NCI-H82 (cell line): ENCODE measurements at places on chromosomes 16 and 17.
A peak's percentile ranks its signal among the peaks of the same experiment; 100 is the strongest.

- no peak for DNase-seq
Measured at GRCh38 chr17:82334204-82334621, 647 bp upstream of the SECTM1 start.

DNA sequence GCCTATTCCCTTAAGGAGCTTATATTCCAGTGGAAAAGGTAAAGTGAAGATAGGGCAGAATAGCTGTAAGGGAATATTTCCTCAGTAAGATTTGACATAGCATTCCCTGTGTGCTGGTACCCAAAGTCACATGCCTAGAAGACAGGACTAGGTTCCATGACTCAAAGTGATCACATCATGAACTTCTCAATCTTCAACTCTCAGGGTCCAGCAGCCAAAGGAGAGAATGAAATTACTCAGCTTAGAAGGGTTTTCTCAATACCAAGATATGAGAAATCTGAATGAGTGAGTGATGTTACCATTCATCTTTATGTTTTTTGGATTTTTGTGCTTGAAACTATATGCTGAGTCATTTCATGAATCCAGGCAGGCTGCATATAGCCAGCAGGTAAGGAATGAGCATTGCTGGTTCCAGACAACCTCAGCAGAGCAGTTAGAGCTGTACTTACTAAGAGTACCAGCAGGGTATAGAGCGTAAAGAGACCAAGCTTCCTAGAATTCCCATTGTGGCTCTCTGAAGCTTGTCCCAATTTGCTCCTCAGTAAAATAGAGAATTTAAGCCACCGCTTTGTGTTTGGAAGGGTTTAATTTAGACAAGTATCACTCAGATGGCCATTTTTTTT lies 91.1 kb downstream of the ANKFN1 start:
- peak; percentile 3 for DNase-seq

- no peak for DNase-seq
Measured at GRCh38 chr16:4869147-4869805, 22.0 kb downstream of the UBN1 start.

DNA sequence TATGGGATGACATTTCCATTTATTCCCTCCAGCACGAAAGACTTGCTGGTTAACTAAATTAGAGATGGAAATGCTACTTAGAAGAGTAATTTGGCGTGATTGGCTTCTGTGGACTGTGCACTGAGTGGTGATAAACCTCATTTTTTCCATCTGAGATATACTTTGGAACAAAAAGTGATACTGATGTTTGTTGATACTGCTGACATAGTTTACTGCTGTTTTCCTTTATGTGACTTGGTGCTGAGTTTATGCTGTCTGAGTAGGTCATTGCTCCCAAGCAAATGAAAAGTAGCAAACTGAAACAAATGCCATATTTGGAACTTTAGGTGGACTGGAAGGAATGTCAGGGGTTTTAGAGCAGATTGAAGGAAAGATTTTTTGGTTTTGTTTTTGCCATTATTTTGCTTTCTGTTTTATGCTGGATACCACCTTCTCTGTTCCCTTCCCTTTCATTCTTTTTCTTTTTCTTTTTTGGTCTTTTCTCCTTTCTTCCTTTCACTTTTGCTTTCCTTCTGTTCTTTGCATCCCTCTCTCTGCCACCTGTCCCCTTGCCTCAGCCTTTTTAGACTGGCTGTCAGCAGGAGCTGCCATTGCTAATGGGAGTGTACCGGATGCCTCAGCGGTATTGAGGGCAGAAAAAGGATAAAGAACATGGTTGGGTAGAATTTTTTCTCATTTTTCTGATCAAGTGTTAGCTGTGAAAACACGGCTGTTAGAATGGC lies 41.8 kb downstream of the NUP93 start:
- DNase-seq: no peak

GRCh38 chr16:88649195-88649923 lies 1.5 kb downstream of the CYBA start:
- DNase-seq: peak; percentile 18

DNA sequence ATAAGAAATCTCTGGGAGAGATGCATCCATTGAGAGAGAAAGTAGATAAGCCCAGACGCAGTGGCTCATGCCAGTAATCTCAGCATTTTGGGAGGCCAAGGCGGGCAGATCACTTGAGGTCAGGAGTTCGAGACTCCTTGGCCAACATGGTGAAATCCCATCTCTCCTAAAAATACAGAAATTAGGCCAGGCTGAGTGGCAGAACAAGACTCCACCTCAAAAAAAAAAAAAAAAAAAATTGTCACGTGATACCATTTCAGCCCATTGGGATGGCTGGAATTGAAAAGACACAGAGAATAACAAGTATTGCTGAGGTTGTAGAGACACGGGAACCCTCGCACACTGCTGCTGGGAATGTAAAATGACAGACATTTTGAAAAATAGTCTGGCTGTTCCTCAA lies 2.9 kb upstream of the IL32 start:
- no peak for DNase-seq

DNA sequence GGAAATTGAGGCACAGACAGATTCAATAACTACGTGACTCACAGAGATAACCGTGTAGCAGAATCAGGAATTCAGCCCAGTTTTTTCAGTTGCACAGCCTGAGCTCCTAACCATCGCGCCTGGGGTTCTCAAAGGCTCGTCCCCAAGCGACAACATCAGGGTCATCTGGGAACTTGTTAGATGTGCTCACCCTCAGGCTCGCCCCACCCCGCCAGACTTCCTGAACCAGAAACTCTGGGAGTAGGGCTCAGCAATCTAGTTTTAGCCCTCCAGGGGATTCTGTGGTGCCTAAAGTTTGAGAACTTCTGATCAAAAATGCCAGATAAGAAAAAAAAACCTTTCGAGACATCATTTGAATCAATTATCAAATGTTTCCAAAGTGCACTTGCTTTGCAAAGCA lies 559.8 kb downstream of the WWOX start:
- DNase-seq: no peak

GRCh38 chr16:984736-985636 lies 3.4 kb downstream of the SOX8 start:
- DNase-seq: no peak

GRCh38 chr17:28268610-28269313 lies 50.2 kb upstream of the TMEM97 start:
- no peak for DNase-seq

DNA sequence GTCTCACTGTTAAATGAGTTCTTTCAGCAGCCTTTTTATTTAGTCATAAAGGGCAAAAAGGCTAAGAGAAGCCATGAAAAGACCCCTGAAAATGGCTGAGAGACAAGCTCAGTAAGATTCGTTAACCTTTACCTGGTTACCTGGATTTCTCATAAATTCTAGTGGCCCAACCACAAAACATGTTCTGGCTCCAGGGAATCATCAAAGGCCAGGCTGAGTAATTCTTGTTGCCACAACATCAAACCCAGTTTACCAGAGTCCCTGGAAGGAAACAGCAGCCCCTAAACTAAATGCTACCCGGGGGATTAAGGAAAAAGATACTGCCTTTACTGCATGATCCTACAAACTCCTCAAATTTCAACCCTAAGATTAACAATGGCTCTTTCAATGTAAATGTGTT lies 15.8 kb downstream of the CYTH1 start:
- no peak for DNase-seq

DNA sequence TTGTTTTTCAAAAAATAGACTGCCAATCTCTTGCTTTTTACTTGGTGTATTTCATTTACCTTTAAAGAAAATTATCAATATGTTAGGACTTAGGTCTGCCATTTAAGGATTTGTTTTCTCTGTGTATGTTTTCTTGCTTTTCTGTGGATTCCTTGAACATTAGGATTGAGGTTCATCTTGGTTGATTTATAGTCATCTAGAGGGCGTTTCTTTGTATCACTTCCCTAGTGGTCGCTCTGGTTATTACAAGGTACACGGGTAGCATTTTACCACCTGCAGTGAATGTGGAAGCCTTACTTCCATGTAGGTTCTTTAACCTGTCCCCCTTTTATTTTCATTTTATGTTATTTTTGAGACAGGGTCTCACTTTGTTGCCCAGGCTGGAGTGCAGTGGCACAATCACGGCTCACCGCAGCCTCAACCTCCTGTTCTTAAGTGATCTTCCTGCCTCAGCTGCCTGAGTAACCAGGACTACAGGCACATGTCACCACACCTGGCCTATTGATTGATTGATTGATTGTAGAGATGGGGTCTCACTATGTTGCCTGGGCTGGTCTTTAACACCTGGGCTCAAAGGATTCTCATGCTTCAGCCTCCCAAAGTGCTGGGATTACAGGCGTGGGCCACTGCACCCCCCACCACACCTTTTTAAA lies 35.2 kb upstream of the CBX4 start:
- DNase-seq: peak; percentile 73

DNA sequence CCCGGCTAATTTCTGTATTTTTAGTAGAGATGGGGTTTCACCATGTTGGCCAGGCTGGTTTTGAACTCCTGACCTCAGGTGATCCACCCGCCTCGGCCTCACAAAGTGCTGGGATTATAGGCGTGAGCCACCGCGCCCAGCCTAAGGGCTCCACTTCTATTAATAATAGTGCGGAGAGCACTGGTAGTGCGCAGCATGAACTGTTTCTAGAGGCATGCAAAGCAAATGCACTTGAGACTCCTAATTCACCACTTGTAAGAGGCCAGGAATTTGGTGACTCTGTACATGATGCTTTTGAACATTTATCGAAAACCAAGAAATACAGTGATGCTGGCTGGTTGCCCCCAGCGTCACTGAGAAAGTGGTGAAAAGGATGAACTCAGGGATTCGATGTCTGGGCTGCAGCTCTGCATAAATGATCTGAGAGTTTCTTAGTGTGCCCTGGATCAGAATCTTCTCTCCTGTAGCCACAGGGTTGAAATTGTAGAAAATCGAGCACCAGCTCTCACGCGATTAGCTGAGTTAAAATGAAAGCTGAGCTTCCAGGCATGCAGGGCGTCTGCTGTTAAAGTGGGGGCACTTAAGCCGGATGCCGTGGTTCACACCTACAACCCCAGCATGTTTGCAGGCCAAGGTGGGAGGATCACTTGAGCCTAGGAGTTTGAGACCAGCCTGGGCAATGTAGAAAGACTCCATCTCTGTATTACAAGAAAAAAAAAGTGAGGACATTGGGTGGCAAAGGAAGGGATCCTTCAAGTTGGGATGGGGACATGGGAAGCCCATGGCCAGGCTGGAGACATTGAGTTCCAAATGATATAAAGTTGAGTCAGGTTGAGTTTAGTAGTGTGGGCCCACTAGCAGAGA lies 4.8 kb downstream of the RNF213 start:
- DNase-seq: no peak

DNA sequence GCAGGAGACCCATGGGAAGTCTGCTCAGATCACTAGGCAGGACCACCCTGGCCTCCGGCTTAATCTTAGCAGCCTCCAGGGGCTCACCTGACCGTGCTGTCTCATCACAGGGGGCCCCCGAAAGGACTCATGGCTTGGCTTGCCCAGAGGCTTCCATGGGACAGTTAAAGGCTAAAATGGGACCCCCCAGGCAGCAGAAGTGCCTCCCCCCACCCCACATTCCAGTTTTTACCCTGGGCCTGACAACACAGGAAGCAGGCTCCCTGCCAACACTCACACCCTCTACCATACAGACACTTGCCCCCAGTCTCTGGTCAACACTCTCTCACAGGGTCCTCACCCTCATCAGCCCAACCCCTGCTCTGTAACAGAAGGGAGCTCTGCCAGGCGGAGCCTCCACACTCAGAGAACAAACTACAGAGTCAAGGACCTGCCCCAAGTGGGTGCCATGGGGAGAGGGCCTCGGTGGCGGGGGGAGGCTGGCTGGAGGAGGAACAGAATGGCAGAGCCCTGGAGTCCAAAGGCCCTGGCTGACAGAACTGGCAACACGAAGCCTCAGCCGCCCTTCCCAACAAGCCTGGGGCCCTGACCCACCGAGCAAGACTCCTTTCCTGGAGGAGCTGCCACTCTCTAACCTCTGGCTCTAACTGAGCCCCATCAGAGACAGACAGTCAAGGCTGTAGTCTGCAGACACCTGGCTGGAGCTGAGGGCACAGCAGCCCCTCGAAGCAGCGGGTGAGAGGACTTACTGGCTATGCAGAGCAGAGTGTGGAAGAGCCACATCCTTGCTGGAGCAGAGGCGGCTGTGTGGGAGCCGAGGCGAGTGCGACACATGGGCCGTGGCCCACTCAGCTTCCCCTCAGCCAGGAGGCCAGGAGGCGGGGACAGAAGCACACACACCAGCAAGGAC lies at the start of gene ITGAE:
ITGAE (minus strand) TSS at position 827 of the 910 bp plus-strand sequence; CDS start at position 783, 44 bp downstream.
- DNase-seq: no peak

DNA sequence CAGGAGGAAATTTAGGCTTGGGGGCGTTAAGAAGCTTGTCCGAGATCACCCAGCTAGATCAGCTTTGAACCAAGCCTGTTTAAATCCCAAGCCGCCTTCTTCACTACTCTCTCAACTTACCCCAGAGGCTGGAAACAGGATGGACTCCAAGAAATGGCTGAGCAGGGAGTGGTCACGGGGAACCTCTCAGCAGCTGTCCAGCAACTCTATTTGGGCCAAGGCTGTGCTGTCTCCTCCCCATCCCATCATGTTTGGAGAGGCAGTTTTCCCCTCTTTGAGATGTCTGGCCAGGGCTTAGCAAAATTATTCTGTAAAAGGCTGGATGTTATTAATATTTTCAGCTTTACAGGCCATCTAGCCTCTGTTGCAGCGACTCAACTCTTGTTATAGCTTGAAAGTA lies 305.7 kb downstream of the RBFOX1 start:
- DNase-seq: peak; percentile 19

GRCh38 chr16:68728523-68728922 lies 8.6 kb upstream of the CDH1 start:
- DNase-seq: no peak

GRCh38 chr17:5264893-5265292 lies 17.2 kb upstream of the RABEP1 start:
- peak; percentile 23 for DNase-seq

DNA sequence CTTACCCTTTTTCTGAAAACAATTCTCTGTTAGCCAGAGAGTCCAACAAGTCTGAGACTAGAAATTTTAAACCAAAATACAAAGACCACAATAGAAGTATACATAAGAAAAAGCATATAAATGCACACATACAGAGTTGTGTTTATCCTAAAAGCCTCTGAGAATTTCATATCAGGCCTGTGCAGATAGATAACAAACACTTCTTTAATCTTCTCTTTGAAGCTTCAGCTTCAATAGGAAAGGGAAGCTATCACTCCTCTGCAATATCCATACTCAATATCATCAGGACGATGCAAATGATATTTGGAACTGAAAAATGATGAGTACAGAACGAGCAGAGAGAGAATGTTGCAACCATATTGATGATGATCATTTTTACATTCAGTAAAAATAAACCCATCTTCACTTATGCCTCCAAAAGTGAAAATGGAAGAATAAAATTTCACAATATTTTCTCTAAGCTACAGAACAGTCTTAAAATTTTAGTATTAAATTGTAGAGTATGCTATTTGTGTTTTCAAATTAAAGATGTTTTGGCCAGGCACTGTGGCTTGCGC lies 61.6 kb downstream of the SKAP1 start:
- DNase-seq: no peak

- DNase-seq: no peak
Measured at GRCh38 chr17:5241861-5242671, 7.4 kb upstream of the SCIMP start.

- DNase-seq: no peak
Measured at GRCh38 chr17:155576-155975, 18.2 kb downstream of the SCGB1C2 start.

GRCh38 chr16:86542756-86543750 lies 12.0 kb downstream of the MTHFSD start:
- DNase-seq: no peak
